ENCODE measurements at places on chromosomes 1 and 21.

- DNase-seq: no peak
Observed at GRCh38 chr1:70314706-70315304, 39.7 kb downstream of the ANKRD13C start.

DNA sequence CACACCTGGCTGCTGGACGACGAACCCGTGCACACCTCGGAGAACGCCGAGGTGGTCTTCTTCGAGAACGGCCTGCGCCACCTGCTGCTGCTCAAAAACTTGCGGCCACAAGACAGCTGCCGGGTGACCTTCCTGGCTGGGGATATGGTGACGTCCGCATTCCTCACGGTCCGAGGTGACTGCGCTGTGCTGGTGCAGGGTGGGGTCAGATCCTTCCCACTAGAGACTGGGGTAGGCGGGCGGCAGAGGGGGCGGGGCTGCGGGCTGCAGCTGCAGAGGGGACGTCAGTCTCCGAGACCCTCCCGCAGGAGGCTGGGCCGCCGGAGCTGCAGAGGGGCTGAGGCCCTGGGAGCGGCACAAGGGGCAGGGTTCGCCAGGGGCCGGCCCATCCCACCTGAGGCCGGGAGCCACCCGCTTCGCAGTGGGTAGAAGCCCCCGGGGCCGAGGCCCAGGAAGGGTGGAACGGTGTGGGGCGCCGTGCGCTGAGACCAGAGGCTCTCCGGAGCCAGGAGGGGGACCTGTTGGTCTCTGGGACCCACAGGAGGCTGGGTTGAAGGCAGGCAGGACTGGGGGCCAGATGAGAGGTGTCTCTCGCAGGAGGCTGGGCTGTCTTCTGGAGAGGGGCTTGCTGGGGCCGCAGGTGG lies 90.6 kb downstream of the TRIM11 start:
- DNase-seq: no peak

DNA sequence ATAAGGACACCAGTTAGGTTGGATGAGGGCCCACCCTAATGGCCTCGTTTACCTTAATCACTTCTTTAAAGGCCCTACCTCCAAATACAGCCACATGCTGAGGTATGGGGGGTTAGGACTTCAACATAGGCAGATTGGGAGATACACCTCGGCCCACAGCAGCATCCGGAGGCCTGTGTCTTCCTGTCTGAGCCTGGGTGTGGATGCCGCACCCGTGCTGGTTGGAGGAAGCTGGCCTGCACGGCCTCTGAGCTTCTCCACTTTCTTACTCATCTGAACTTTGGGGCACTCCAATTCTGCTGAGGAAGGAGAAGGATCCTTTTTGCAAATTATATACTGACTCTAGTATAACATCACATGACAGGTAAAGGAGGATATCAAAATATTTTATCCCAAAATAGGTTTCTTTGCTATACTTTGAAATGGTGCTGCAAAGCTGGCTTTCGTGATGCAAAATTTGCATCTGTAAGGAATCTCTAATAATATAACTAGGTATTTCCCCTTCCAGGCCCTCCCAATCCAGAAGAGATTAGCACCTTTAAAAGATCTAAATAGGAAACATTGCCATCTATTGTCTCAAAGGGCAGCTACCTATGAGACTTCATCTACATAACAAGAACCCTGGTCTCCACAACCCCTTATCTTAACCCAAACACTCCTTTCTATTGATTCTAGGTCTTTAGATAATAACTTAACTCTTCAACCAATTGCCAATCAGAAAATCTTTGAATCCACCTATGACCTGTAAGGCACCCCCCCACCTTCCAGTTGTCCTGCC lies 247.6 kb downstream of the KCNJ6 start:
- DNase-seq: no peak

- DNase-seq: no peak
Observed at GRCh38 chr21:42651515-42652401, 1.7 kb upstream of the PDE9A start.

DNA sequence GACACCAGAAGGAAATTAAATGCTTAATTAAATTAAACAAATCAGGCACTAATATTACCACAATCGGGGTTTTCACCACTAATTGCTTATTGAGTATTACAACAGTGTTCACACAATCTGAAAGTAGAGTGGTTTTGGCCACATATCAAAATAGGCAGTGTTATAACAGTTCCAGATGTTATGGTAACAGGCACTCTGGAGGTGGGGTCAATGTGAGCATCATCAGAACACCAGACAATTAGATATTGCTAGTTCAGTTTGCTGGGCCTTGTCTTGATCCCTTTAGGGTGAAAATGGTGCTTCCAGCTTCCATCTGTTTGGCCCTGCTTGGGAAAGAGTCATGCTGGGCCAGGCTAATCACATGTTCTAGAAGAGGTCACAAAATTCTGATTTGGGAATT lies 14.5 kb upstream of the DDAH1 start:
- no peak for DNase-seq

DNA sequence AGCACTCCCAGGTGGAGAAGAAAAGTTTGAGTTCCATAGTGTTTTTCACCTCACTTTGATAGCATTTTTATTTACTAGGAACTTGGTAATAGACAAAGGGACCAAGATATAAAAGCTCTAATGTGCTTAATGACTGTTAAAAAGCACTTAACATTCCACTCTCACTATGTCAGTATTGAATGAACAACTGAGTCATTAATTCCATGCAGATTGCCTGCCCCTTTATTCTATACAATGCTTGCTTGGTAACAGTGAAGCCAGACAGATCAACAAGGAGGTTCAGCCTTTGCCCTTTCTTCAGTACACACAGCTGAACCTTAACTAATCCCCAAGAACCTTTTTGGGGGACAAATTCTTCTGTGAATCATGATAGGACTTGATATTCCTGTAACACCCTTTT lies 425.5 kb downstream of the NUF2 start:
- DNase-seq: no peak

DNA sequence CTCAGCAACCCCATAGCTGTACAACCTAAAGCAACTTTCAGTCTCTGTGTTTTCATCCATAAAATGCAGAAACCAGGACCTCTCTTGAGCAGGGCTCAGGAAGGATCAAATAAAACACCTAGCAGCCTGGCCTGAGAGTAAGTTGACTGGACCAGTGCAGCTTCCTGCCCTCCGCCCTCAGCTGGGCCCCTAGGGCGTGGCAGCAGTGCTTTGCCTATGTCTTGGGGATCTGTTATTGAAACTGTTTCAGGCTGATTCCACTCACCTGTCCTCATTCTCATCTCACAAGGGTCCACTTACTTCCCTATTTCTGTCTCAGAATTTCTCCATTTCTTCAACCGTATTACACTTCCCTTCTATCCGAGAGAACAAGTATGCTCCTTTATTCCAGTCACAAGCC lies 17.3 kb downstream of the LRRC42 start:
- DNase-seq: no peak

GRCh38 chr21:40658311-40658710 lies 188.6 kb downstream of the DSCAM start:
- no peak for DNase-seq

- no peak for DNase-seq
Observed at GRCh38 chr1:98176936-98177335, 256.1 kb upstream of the DPYD start.

DNA sequence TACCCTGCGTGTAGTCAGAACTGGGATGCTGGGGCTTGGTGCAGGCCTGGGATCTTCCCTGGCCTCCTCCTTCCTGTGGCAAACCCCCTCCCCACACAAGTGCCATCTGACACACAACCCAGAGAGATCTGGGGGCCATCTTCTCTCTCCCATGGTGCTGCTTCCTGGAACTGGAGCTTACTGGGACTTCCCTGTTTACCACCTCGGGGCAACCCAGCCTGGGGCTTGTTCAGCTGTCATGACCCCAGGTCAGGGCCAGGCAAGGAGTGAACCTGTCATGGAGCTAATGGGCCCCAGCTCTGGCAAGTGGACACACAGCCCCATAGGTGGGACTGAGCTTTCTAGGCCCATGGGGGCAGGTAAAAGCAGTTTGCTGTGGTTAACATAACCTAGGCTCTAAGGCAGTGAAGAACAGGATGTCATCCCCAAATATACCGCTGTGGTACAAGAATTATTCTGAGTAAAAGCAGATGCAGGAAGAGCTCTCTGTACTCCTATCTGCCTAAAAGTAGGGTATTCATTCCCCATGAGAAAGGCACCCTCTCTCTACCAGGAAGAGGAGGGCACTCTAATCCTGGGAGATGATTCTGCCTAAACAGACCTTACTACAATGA lies 2.4 kb downstream of the TRIM11 start:
- DNase-seq: no peak

GRCh38 chr21:39373634-39374033 lies 24.7 kb upstream of the HMGN1 start:
- DNase-seq: no peak

DNA sequence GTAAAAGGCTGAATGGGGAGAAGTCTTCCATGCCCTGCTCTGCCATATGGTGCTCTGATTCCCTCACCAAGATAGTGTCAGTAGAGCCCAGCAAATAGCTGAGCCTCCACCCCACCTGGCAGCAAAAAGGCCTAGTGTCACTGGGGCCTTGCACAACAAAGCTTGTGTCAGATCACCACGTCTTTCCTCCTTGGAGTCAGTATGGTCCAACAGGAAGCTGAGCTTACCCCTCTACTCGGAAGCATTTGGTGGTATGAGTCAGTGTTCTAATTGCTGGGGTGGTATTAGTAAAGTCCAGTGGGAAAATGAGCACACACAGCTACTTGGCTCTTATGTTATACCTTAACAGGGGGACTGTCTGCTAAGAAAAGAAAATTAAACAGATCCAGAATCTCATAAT lies 18.7 kb upstream of the RRP15 start:
- DNase-seq: no peak

- no peak for DNase-seq
Observed at GRCh38 chr1:75034376-75034775, 99.8 kb upstream of the LHX8 start.

DNA sequence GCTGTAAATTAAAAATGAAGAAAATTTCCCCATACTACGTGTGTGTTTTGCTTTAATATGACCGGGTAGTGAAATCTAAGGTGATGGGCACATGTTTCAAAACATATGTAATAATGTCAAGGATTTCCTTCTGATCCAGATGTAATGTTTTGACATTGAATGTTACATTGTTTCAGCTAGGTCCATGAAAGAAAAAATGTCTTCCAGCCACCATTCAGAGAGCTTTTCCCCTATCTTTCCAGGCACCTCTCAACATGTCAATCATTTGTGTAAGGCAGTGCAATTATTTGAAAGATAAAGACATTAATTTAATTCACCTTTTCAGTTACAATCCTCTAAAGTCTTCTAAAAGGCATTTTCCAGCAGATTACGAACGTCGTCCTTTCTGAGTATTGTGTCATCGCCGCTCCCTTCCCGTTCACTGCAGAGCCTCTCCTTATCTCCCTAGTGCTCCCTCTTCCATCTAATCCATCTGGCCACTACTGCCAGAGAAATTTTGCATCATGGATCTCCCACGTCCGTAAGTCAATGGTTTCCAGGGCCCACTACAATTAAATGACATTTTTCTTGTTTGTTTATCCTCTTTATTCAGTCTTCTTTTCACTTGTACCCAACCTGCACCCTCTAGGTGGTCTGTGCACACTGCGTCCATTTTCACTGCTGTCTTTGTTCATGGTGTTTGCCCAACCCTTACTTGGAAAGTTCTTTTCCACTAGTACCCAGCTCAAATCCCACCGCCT lies 1.3 kb upstream of the VAMP3 start:
- no peak for DNase-seq

GRCh38 chr1:27506703-27507102 lies 16.7 kb upstream of the WASF2 start:
- DNase-seq: no peak

DNA sequence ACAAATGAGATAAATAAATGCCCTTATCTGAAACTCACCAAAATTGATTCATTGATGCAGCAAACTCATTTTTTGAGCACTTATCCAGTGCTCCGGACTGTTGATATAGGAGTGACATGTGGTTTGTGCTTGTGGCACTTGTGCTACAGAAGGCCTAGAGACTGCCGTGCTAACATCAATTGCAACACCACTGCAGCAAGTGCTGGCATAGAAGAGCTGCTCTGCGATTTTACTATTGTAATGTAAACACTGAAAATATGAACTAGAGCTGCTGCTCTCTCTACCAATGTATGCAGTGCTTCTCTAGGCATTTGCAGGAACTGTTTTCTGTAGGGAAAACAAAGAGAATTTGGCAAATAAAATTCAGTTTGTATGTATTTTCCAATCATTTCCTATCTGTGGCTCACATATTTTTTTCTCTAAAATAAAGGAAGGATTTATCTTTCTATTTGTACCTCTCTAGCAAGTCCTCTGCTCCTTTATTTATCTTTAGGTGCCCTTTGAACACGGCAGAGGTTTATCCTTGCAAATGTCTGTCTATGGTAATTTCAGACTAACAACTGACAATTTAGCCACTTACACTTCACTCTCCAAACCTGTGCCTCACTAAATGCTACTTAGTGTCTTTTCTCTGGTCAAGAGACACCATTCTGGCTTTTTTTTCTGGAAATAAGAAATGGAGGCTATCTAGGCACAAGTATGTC lies 409.5 kb upstream of the ADGRL2 start:
- DNase-seq: no peak

DNA sequence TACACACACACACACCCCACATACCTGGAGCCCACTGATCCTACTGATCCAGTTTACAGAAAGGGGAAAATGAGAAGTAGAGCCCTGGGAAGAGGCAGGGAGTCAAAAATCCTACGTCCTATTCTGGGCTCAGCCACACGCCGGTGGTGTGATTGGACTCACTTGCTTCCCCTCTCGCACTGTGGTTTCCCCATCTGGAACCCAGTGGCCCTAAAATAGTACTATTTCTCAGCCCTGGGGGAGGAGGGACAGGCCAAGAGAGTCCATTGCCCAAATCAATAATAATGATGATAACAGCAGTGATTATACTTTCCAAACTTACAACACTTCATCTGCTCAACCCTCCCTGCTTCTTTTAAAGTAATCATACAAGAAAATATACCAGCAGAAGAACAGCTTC lies 2.9 kb upstream of the PIGR start:
- no peak for DNase-seq

- DNase-seq: peak; percentile 62
Observed at GRCh38 chr1:17438318-17439249, 893 bp downstream of the RCC2 start.

- no peak for DNase-seq
Observed at GRCh38 chr1:94709891-94710581, 110.1 kb upstream of the SLC44A3 start.

GRCh38 chr1:174005032-174005431 lies 17.1 kb downstream of the RC3H1 start:
- no peak for DNase-seq

- peak; percentile 69 for DNase-seq
Observed at GRCh38 chr21:42309753-42310213, 5.4 kb downstream of the TFF3 start.

DNA sequence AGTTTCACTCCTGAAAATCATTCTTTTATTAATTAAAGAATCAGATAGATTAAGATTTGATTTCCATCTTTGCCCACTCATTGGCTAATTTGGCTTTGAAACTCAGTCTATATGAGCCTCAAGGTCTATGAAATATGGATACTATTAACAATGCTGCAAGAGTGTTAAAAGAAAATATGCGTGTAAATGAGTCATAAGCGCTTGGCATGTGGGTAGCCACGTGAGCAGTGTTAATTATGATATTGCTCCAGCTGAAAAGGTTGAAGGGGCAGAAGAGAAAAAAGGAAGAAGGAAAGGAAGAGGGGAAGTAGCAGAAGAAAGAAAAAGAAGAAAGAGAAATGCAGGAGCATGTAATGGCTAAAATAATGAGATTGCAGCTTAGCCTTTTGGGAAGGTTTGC lies 151.4 kb downstream of the CHRM3 start:
- no peak for DNase-seq

- DNase-seq: no peak
Observed at GRCh38 chr1:243968413-243968812, 82.7 kb upstream of the ZBTB18 start.
